SIG-M5 (cell line): ENCODE measurements at places on chromosomes 16 and 17.
A peak's percentile ranks its signal among the peaks of the same experiment; 100 is the strongest.

DNA sequence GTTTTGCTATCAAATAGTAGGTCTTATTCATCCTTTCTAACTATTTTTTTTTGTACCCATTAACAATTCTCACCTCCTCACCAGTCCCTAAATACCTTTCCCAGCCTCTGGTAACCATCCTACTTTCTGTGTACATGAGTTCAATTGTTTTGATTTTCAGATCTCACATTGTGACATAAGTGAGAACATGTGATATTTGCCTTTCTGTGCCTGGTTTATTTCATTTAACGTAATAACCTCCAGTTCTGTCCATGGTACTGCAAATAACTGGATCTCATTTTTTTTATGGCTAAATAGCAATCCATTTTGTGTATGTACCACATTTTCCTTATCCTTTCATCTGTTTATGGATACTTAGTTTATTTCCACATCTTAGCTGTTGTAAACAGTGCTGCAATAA is 181.9 kb upstream of the KIF2B start:
- DNase-seq = no peak

GRCh38 chr16:55239723-55240122 is 84.3 kb upstream of the IRX6 start:
- no peak for DNase-seq

- no peak for DNase-seq
Observed at GRCh38 chr17:18946536-18946935, 5.4 kb upstream of the SLC5A10 start.

GRCh38 chr17:4845118-4845517 is 12.0 kb downstream of the MINK1 start:
- DNase-seq = peak; percentile 83

DNA sequence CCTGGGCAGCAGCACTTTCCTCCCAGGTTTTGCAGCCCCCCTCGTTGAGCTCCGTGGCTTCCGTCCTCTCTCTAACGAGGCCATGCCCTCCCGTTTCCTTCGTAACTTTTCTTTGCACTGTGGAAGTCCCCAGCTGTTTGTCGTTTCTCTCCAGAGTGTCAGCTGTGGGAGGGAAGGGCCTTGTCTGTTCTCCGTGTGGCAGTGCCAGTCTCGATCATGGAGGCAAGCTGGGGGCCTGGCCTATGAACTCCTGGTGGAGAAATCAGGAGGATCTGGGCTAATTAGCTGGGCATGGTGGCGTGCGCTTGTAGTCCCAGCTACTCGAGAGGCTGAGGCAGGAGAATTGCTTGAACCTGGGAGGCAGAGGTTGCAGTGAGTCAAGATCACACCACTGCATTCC is 28.3 kb downstream of the TBCD start:
- DNase-seq = no peak

DNA sequence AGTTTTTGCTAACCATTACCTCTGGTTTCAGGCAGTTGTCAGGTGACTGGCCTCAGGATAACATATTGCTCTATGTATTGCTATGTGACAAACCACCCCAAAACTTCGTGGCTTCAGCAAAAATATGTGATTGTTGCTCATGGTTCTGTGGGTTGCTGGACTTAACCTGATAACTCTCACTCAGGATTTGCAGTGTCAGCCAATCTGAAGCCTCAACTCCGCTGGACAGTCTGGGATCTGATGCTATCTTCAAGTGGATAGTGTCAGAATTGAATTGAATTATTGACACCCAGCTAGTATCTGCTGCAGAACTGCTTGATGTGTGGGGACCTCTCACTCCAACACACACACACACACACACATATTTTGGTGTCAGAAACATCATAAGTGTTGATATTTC is 34.7 kb upstream of the GUCY2D start:
- DNase-seq = no peak

DNA sequence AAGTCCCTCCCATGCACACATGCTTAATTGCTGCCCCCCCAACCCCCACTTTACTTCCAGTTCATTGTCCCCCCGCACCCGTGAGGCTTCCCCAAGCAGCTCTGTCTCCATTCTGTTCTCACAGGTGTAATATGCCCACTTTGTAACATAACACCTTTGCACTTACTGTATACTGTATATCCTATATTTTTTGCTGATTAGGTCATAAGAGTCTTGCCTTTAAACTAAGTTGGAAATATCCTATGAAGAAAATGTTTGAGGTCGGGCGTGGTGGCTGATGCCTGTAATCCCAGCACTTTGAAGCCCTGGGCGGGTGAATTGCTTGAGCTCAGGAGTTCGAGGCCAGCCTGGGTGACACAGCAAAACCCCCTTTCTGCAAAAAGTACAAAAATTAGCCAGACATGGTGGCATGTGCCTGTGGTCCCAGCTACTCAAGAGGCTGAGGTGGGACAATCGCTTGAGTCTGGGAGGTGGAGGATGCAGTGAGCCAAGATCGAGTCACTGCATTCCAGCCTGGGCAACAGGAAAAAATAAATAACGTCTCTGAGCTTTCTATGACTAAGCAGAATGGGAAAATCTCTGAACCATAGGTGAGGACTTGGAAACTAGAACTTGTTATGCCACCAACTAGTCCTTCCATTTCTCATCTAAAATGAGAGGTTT is 76.1 kb downstream of the TNRC6C start:
- DNase-seq = no peak

- DNase-seq = no peak
Observed at GRCh38 chr17:59466946-59467801, 98.2 kb upstream of the DHX40 start.

DNA sequence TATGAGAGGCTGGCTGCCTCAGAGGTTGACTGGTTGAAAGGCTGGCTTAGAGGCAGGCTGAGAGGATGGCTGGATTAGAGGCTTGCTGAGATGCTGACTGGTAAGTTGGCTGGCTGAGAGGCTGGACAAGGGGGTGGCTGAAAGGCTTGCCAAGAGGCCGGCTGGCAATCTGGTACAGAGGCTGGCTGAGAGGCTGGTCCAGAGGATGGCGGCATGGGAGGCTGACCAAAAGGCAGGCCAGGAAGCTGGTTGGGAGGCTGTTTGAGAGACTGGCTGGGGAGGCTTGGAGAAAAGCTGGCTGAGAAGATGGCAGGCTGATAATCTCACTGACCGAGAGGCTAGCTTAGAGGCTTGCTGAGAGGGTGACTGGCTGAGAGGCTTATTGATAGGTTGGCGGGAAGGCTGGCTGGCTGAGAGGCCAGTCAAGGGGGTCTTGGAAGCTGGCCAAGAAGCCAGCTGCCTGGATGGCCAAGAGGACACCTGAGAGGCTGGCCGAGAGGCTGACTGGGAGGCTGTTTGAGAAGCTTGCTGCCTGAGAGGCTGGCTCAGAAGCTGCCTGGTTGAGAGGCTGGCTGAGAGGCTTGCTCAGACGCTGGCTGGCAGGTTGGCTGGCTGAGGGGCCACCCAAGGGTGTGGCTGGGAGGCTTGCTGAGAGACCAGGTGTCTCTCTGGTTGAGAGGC is 34.2 kb upstream of the ACSM2B start:
- no peak for DNase-seq

DNA sequence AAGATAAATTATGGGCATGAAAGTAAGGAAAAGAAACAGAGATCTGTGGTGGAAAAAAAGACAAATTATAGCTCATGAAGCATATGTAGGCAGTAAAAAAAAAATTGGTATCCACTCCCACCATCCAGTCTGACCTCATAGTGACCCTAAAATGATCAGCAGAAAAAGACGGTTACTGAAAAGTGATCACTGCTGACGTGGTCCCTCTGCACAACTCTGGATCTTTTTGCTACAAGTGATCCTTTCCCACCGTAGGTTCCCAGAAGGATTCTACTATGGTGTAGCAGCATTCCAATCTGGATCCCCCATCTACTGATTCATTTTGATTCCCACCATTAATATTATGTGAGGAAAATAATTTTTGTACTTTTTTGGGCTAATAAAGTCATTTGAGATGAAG is 10.9 kb upstream of the CHST6 start:
- no peak for DNase-seq
